ENCODE measurements at places on chromosomes 16 and 17.

DNA sequence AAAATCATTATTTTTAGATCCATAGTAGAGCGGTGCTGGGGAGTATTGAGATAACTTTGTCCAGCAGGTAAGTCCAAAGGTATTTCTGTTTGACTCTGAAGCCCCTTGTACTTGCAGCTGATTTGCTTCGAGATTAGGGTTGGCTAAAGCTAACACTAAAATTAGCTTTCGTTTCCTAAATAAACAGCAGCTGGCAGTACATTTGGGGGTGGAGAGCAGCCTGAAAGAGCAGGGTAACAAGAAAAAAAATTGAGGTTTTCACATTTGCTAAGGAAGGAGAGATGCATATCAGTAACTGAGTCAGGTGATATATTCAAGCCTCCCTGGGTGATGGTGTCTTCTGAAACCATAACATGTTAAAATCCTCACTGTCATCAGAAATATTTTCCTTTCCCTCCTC lies 37.4 kb upstream of the TMC5 start:
- DNase-seq, result no peak

GRCh38 chr17:8001976-8002720 lies at the start of gene GUCY2D:
GUCY2D (plus strand) TSS chr17:8002615; CDS start chr17:8003048, 433 bp downstream.
- no peak for DNase-seq

GRCh38 chr17:27396045-27396444 lies 60.2 kb upstream of the KSR1 start:
- DNase-seq, result no peak

- peak; percentile 41 for DNase-seq
Observed at GRCh38 chr17:46822388-46822921, 4.0 kb upstream of the WNT3 start.
